ENCODE measurements at places on chromosomes 11 and 22.

GRCh38 chr11:117690484-117691217, 106.4 kb downstream of the DSCAML1 start:
- DNase-seq, result no peak

- DNase-seq, result no peak
These were observed 346 bp upstream of the ALG9 start for GRCh38 chr11:111871693-111872161.

GRCh38 chr11:19079643-19080440, 19.3 kb upstream of the MRGPRX2 start:
- DNase-seq, result no peak

GRCh38 chr11:20634781-20635180, 34.6 kb upstream of the NELL1 start:
- DNase-seq, result no peak

GRCh38 chr11:120129570-120129969, 8.3 kb downstream of the TRIM29 start:
- DNase-seq, result no peak

DNA sequence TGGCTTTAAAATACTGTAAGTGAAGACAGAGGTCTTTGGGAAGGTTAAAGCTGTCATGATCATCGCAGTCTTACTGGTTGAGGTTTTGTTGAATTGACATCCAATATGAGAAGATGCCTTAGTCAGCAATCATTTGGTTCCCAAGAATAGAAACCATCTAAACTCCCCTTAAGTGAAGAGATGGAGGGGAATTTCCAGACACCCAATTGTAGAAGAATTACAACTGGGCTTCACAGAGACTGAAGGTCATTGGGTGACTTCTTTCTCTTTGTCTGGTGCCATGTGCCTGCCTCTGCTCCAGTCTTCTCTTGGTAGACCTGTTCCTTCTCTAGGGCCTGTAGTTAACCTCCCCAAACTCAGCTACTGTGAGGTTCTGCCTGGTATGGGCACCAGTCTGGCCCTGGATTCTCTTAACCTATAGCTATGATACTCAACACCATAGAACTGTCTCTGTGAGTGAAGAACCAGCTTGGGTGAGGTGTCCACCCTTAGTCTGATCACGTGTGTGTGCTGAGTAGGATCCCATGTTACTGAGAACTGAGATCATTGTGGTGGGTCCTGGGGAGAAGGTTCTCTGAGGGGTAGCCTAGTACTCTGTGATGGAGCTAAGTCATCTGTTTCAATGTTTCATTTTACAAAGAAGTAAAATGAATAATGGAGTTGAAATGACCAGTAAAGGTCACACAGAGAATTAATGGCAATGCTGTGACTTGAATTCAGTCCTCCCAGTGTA, 182.5 kb downstream of the CSNK2A3 start:
- DNase-seq, result no peak

DNA sequence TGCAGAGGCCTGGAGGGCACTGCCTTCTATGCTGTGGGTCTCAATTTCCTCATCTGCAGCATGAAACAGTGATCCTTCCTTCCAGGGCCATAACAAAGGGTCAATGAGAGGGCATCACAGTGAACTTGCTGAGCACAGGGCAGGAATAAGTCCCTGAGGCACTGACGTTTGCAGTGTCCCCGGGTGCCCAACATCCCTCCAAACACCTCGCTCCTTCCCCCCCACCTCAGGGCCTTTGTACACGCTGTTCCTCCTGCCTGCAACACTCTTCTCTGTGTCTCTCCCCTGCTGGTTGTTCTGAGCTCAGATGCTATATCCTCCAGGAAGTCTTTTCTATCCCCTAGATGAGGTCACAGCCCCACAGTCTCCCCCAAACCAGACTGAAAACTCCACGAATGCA, 59.7 kb upstream of the TCF20 start:
- no peak for DNase-seq

- no peak for DNase-seq
These were observed 33.9 kb downstream of the PRDM11 start for GRCh38 chr11:45180179-45180847.

DNA sequence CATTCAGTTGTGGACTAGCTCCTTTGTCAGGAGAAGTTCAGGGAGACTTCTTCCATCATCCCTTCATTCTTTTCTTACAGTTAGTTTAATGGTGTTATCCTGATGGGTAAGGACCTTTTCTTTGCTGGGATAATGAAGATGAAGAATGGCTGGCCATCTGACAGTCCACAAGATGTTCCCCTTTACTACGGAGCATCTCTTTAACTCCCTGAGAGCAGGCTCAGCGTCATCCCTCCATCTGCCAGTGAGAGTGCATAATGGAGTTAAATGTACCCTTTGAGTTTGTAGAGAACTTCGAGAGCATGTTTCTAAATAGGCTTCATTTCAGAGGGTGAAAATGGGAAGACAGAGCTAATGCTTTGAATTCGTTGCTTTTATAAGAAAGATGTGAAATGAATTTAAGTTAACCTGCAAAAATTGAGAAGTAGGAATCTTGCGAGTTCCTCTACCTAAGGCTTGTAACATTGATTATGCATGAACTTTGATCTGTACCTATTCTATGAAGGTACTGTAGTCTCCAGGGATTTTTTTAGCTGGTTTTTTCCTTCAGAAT, 1.7 kb downstream of the EP300 start:
- no peak for DNase-seq

DNA sequence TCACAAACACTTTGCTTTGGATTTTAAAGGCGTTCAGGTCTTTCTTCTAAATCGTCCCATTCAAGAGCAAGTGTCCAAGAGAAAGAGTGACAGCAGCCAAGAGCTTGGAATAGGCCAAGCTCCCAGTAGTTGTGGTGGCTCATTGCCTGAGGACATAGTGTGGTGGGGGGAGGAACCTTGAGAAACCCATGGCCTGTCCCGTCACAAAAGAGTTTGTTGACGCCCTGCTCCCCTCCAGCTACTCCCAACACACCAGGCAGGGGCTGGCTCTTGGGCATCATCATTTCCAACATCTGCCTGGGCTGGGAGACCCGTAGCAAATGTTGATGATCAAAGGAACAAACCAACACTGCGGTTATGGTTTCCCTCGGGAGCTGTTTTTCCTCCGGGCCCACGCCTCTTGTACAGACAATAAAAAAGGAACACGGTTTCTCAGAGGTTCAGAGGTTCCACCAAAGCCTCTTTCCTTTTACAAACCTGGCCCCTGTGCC, 20.8 kb downstream of the FADS3 start:
- DNase-seq, result no peak

Measured in activated CD4-positive, alpha-beta T cell treated with anti-CD3 and anti-CD28 coated beads for 24 hours (primary cell).